T-helper 1 cell (primary cell): ENCODE measurements at places on chromosomes 5 and 9.

DNA sequence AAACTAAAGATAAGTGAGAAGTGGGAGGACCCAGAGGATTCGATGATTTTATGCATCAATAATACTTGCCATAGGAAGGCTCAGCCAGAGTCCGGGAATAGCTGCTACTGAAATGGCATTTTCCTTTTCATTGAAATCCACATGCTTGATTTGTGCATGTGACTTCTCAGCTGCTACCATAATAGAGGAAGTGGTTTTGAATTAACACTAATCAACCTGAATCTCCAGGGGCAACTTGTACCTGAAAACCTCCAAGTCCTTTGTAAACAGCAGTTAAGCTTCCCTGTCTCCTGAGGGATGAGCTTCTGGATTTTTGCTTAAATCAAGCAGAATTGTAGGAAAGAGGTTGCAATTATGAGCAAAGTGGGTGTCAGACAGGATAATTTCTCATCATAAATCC lies 124.9 kb downstream of the PPP2R2B start:
- DNase-seq: no peak

GRCh38 chr5:150022681-150023080 lies 22.1 kb downstream of the HMGXB3 start:
- DNase-seq: no peak

GRCh38 chr5:168674893-168675482 lies 95.8 kb upstream of the PANK3 start:
- DNase-seq: no peak

DNA sequence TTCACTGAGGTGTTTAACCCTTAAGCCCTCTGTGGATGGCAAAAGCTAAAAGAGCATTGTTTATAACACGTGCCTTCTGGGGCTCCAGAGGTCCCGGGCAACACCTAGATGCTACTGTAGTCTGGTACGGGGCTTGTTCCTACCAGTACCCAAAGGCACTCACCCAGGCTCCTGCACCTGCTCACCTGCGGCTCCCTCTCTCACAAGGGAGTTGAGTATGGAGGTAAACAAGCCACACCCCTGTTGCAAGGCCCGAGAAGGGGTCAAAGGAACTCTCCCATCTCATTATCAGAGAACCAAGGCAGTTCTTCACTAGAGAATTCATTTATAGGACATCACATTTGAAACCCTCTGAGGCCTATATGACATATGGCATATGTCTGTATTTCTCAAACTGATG lies 53.4 kb upstream of the IL6ST start:
- DNase-seq: no peak

- DNase-seq: no peak
These were observed 164.8 kb downstream of the ZSWIM6 start for GRCh38 chr5:61496860-61497259.

GRCh38 chr9:74949859-74950855 lies 2.6 kb downstream of the C9orf40 start:
- DNase-seq: no peak
